Fibroblast of skin of scalp (primary cell): ENCODE measurements at places on chromosomes 13 and 19.
A peak's percentile ranks its signal among the peaks of the same experiment; 100 is the strongest.

DNA sequence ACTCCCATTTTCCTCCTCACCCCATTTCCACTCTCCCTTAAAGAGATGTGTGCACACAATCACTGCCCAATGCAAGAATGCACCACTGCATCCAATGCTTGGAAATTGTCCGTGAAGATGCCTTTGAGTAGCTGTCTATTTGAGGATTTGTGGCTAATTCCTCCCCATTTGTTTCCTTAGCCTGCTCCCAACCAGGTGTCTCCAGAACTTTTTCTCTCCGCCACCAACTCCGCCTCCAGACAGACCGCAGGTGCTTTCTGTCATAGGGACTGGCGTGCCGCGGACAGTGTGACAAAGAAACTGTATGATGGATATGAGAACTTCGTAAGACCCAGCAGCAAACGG, 461 bp upstream of the TM9SF2 start:
- no peak for DNase-seq

GRCh38 chr13:85652491-85652890, 146.7 kb downstream of the SLITRK6 start:
- no peak for DNase-seq

DNA sequence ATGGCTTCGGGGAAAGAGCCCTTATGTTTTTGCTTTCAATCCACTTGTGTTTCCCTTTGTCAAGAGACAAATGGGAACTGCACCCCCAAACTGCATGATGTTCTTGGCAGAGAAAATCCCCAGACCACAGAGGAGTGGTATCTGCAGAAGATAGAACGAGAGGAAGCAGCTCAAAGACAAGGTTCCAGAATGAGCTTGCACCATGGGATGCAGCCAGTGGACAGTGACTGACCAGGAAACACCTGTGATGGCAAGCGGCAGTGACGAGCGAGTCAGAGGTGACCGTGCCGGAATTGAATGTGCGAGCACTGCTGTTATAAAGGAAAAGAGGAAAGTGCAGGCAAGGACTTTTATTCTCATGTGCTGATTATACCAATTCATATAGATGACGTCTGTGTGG, 46.3 kb downstream of the IRS2 start:
- no peak for DNase-seq

DNA sequence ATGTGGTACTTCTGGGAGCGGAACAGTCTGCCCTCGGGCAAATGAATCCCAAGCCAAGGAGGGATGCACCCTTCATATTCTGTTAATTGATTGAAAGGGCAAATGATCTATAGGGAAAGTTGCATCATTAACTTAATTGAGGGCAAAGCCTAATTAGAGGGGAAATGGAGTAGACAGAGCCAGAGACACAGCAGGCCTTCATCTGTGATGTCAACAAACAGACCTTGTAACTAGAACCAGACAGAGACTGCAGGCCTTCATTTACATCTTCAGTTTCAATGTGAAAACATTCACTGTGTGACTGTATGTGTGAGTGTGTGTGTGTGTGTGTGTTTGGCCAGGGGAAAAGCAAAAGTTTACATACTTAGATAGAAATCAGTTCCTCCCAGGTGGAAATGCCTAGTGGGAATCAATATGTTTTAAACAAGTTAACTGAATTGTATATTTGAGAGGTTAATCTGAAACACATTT, 126.4 kb downstream of the SPRY2 start:
- peak; percentile 31 for DNase-seq

DNA sequence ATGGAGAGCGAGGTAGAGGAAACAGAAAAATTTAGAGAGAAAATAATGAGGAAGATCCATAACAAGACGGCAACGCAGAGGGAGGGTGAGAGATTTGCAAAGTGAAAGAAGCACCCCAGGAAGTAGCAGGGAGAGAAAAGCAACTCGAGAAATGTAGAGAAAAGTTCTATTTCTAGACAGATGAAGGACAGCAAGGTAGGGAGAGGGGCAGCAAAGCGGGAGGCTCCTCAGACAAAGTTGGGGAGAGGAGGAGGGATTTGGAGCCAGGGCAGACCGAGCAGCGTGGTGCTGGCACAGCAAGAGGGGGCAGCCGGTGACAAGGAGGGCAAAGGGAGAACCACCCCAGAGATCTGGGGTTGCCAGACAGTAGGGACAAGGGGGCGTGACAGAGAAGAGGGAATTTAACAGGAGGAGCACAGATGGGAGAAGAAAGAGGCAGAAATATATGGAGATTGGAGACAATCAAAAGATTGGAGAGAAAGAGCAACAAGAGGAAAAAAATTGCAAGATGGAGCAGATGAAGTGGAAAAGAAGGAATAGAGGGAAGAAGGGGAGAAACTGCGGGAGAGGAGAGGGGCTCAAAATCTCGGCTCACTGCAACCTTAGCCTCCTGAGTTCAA, 989 bp downstream of the ZNF766 start:
- peak; percentile 7 for DNase-seq

GRCh38 chr13:92232871-92233270, 834.5 kb downstream of the GPC5 start:
- no peak for DNase-seq

DNA sequence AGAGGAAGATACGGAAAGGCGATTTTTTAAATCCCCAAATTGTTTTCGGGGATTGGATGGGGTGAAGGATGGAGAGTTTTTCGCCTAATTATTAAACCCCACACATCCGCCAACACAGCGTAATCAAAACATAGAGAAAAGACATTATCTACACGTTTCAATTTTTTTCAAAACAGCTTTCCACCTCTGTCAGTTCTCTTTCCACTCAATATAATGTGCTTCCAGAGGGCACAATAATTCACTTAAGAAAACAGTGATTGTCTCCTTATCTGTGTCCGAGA, 435 bp upstream of the OBI1 start:
- no peak for DNase-seq

- no peak for DNase-seq
Observed at GRCh38 chr13:92297971-92298942, 899.8 kb downstream of the GPC5 start.

DNA sequence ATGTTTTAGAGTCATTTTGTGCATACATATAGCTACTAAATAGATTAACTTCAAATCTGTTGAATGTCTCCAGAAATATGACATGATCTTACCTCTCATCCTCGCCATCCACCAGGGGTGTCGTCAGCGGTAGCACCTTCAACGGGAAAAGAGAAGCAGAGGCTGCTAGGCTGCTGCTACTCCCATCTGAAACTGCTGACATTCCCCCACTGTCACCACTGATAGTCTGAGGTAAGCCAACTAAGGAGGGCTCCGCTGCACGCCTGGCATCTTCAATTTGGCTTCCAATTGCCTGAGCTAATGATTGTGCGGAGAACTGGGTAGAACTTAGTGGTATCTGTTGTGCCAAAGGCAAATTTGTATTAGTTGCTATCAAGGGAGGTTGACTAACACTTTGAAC, 3.1 kb downstream of the TSC22D1 start:
- DNase-seq: no peak

DNA sequence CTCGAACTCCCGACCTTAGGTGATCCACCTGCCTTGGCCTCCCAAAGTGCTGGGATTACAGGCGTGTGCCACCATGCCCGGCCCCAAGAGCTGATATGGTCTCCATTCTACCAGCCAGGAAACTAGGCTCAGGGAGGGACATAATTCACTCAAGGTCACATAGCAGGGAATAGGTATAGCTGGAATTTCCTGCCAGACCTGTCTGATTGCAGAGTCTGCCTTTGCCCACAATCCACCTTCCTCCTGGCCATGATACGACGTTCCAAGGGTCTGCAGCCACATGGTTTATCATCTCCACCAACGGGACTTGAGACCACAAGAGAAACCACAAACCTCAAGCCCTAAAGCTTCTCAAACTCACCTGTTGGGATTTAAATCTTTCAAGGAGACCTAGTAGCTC, 32.0 kb downstream of the ZNRF4 start:
- no peak for DNase-seq

DNA sequence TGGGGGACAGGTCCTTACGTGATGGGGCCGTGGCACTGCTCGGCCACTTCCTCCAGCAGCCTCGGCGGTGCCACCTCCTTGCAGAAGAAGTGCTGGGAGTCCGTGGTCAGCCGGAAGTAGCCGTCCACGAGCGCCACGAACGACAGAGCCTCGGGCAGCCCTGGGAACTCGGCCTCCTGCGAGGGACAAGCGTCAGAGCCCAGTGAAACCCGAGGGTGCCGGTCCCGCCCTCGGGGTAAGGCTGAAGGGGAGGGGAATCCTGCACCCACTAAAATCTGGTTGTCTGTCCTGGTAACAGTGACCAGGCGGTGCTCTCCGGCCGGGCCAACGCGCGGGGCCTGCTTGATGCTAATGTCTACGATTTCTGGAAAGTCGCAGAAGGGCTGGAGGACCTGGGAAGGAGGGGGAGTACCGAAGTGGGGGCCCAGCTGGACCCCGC, 6.4 kb downstream of the JAK3 start:
- no peak for DNase-seq

DNA sequence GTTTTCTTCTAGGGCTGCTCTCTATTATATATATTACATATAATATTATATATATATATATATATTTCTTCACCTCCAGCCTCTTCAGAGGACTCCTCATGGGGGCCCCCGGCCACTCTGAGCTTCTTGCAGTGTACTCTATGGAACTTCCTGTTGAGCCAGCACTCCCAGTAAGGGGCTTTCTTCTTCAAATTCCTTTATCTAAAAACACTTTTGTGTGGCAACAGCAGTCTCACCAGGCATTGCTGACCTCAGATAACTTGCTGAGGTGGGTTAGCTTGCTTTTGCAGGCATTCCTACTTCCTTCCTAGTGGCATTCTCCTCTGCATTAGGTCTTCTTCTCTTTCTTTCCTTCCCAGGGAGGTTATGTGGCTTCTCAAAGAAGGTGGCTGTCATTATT, 381.5 kb downstream of the MYO16 start:
- DNase-seq: no peak

GRCh38 chr13:97385146-97385545, 48.8 kb upstream of the RAP2A start:
- peak; percentile 60 for DNase-seq

GRCh38 chr19:39070888-39071287, 13.3 kb upstream of the ACP7 start:
- DNase-seq: no peak

GRCh38 chr19:42038666-42039065, 31.3 kb downstream of the GRIK5 start:
- no peak for DNase-seq

GRCh38 chr13:40648841-40649240, 17.6 kb downstream of the FOXO1 start:
- no peak for DNase-seq

DNA sequence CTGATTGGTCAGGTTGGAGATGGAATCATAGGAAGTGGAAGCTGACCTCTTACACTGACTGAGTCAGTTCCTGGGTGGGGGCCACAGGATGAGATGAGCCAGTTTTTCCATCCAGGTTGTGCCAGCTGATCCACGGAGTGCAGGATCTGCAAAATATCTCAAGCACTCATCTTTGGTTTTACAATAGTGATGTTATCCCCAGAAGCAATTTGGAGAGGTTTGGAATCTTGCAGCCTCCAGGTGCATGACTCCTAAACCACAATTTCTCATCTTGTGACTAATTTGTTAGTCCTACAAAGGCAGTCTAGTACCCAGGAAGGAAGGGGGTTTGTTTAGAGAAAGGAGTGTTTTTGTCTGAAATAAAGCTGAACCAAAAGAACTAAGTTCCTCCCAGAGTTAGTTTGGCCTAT, 212.8 kb downstream of the SLITRK6 start:
- DNase-seq: no peak

- peak; percentile 30 for DNase-seq
Observed at GRCh38 chr19:17294051-17294891, 9.0 kb downstream of the ABHD8 start.

DNA sequence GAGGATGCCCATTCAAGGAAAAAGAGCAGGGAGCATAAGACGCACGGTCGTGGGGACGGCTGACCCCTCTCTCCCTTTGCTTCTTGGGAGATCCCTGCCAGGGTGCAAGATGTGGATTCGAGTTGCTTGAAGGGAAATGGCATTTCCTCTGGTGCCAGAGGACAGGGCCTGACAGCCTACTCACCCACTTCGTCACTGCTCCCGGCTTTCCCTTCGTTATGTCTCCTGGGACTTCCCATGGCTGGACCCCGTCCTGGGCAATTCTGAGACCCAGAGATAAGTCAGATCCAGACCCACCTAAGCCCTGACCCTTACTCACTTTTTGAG, 1.2 kb downstream of the TBC1D17 start:
- DNase-seq: no peak

DNA sequence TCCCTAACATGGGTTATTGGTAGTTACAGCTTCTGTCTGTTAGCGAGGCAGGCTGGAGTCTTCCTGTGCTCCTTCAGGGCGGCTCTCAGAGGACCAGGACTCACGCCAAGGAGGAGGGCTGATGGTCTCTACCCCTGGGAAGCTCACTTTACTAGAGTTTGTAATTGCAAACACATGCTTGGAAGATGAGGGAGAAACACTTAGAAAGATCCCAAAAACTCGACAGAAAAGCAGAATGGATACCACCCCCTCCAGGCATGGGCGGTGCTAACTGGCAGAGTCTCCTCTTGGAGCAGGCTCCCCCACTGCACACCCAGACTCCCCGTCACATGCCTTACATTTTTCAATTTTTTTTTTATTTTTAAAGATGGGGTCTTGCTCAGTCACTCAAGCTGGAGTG, 62.0 kb downstream of the PARP4 start:
- DNase-seq: peak; percentile 81

- DNase-seq: no peak
Observed at GRCh38 chr13:28867564-28867963, 47.4 kb downstream of the MTUS2 start.

DNA sequence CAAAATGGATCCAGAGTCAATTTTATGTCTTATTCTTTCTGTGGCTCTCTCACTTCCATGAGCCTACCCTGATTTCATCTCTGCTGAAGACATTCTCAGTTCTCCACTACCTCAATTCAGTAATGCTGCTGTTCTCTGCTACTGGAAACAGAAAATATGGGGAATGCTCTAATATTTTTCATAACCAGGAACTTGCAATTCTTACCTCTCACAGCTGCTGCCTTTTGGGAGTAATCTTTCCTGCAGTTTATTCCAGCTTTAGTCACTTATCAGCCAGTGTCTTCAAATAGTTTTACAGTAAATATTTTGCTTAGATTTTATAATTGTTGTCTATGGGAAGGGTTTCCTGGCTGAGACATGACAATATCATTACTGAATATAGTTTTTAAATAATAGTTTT, 145.1 kb upstream of the UFM1 start:
- no peak for DNase-seq

- no peak for DNase-seq
Observed at GRCh38 chr19:44664976-44665375, 6.3 kb upstream of the CEACAM19 start.
